ENCODE measurements at places on chromosomes 5 and 9.

GRCh38 chr9:16277471-16277960, 593.0 kb downstream of the BNC2 start:
- DNase-seq, result no peak

DNA sequence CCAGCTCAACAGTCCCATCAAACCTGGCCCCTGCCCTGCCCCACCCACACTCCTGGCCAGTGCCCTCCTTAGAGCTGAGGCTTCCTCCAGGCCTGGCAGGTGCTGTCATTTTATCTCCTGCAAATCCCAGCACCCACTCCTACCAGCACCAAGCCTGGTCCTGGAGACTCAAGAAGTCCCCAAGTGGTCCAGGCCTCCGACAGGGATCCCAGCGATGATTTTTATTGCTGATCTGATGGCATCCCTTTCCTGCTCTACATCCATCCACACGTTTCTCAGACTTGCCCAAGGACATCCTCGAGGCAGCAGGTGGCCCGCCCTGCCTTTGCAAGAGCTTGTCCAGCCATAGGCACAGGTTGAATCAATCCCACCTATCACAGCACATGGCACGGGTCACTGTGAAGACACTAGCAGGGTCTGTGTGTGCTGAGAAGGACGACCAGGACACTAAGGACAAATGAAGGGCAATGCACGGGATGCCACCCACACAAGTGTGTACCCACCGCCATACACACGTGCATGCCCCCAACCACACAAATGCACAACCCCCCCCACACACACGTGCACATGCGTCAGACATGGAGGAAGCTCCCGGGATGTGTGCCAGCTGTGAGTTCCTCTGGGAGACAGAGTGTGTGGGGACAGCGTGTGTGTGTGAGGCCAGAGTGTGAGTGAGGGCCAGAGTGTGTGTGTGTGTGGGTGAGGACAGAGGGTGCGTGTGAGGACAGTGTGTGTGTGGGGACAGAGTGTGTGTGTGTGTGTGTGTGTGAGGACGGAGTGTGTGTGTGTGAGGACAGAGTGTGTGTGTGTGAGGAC, 62.4 kb upstream of the UBAC1 start:
- DNase-seq, result no peak

DNA sequence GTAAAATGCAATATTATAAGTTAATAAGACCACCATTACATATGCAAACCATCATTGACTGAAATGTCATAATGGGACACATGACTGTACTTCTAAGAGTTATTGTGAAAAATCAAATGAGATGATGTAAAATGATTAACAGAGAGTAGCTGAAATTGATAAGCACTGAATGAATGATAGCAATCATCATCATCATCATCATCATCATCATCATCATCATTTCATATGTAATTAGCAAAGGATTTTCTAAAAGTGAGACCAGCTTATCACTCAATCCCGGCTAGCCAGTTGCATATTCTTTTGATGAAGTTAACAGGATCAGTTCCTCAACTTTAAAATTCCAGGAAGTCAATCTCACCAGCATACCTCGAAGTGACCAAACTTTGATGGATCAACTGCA, 650.3 kb upstream of the KLF4 start:
- no peak for DNase-seq

- DNase-seq, result no peak
Observed at GRCh38 chr5:36492984-36493654, 113.3 kb upstream of the SLC1A3 start.

- no peak for DNase-seq
Observed at GRCh38 chr9:105608721-105609598, 51.0 kb downstream of the FKTN start.

DNA sequence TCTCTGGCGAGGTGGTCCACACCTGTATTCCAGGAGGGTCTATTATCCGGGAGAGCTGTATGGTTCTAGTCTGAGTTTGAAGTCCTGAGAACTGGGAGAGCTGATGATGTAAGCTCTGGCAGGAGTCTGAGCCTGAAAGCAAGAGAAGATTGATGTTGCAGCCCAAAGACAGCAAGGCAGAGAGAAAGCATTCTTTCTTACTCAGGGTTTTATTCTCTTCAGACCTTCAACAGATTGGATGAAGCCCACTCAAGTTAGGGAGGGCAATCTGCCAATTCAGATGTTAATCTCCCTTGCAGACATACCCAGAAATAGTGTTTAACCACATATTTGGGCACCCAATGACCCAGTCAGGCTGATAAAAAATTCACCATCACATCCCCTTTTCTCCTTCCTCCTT, 159.1 kb downstream of the CCDC171 start:
- DNase-seq, result no peak

DNA sequence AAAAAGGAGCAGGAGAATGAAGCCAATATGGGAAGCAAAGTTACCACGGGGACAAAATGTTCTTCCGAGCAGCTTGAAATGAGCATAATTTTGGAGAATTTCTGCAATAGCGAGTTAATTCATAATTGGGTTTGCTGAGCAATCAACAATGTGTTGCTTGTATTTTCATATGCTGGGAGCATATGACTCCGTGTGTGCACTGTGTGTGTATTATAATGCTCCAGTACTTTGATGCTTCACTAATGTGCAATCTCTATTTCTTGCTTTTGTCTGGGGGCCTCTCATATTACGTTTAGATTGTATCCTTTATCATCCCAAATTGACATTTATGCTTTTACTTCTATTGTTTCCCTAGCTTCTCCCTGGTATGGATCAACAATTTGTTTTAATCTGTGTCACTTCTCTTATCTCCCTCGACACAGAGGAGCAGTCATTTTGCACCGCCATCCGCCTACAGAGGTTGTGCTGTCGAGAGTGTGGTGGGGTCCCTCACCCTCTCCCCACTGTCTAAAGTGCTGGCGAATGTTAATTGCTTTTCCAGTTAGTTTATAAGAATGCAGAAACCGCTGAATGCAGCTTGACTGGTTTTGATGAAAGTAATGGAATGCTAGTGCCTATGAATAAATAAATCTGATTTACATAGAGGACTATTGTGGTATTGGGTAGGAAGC, 372.5 kb upstream of the WWC1 start:
- no peak for DNase-seq
